GM12865 (cell line): ENCODE measurements at places on chromosomes 5 and 9.
A peak's percentile ranks its signal among the peaks of the same experiment; 100 is the strongest.

GRCh38 chr5:127373858-127374491, 83.4 kb downstream of the MEGF10 start:
- DNase-seq = peak; percentile 15

DNA sequence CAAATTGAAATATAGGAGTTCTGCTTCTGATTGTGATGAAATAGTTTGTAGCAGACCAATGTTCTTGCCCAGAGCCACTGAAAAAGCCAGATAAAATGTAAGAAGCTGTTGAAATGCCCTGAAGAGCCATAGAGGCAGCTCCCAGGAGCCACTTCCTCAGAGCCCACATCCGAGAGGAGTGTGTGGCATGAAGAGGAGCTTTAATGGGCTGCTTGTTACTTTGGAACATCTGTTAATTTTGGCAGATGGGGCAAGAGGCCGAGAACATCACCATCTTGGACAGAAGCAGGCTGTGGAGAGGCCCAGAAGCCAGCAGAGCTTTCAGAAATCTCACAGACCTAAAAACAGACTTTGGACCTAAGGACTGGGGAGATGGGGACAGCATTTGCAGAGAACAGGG, 370.8 kb downstream of the GADD45G start:
- no peak for DNase-seq

DNA sequence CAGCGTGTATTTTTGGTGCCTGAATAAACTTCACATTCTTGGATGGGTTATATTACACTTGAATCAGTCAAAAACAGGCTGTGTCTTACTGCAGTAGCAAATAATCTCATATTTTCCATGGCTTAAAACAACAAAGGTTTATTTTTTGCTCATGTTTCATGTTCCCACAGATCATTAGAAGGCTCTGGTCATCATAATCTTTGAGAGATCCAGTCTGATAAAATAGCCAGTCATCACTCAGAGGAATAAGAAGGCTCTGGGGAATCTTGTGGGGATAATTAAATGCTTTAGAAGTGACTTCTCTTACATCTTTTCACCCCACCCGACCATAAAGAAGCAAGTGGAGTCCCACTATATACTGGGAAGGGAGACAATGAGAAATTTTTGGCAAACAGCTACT, 417.7 kb downstream of the PSAT1 start:
- DNase-seq = no peak

DNA sequence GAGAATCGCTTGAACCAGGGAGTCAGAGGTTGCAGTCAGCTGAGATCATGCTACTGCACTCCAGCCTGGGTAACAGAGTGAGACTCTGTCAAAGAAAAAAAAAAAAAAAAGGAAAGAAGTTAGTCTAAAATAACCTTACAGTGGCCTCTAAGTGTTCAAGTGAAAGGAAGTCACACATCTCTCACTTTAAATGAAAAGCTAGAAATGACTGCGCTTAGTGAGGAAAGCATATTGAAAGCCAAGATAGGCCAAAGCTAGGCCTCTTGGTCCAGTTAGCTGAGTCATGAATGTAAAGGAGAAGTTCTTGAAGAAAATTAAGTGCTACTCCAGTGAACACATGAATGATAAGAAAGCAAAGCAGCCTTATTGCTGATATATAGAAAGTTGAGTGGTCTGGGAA, 38.1 kb downstream of the ITGA1 start:
- DNase-seq = peak; percentile 59

- no peak for DNase-seq
These were observed 93.2 kb downstream of the MRPL36 start for GRCh38 chr5:1706428-1706827.

DNA sequence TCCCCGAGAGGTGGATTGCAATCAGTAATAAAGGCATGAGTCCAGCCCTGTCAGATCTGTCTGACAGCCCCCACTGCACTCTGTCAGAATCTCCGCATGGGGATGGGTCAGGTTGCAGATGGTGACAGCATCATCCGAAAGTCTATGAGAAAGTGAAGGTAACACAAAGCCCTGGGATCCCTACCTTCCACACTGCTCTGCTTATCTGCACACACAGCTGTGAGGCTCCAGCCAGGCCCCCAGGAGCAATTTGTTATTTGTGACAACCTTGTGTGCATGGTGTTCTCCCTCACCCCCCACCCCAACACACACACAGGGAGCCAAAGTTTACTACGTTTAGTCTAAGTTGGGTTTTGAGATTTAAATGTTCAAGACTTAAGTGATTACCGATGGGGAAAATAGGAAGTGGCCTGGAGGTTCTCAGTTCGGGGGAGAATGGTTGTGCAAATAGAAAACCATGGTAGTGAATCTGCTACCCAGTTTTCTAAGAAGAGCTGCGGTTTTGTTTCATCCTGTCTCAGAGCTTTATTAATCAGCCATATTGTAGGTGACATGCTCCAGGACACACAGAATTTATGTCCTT, 92.7 kb downstream of the SV2C start:
- peak; percentile 83 for DNase-seq

- no peak for DNase-seq
These were observed 273.3 kb upstream of the ANKRD55 start for GRCh38 chr5:56506211-56506965.

- no peak for DNase-seq
These were observed 261.5 kb downstream of the TLE1 start for GRCh38 chr9:81427870-81428269.

DNA sequence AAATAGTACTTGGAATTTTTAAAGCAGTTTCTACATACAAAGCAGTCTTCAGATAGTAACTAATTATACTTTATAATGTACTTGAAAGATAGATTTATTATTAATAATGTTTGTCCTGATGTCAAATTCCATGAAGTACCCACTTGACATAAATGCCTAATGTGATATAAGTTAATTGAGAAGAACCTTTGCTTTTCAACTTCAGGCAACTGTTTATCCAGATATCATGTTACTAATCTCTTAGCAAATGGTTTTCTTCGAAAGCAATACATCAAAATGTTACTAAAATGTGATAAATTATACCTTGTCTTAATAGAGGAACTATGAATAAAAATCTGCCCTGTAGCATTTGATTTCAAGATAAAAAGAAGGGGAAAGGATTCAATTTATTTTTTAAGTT, 146.8 kb upstream of the FBXL17 start:
- no peak for DNase-seq

DNA sequence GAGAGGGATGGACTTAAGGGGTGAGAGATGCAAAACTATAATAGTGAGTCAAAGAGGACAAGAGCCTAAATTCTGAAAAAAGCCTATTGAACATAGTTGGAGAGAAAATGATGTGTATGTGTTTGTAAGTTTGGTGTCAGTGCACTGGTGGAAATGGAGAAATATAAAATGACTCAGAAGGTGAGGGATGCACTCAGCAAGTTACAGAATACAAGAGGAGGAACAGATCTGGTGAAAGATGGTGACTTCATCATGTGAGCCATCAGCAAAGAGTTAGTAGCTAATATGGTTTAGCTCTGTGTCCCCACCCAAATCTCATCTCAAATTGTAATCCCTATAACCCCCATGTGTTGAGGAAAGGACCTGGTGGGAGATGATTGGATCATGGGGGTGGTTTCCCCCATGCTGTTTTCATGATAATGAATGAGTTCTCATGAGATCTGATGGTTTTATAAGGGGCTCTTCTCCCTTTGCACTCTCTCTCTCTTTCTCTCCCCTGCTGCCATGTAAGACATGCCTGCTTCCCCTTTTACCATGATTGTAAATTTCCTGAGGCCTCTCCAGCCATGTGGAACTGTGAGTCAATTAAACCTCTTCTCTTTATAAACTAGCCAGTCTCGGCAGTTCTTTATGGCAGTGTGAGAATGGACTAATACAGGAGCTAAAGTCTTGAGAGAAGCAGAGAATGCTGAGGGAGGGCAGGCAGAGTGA, 30.4 kb upstream of the FYB1 start:
- no peak for DNase-seq

DNA sequence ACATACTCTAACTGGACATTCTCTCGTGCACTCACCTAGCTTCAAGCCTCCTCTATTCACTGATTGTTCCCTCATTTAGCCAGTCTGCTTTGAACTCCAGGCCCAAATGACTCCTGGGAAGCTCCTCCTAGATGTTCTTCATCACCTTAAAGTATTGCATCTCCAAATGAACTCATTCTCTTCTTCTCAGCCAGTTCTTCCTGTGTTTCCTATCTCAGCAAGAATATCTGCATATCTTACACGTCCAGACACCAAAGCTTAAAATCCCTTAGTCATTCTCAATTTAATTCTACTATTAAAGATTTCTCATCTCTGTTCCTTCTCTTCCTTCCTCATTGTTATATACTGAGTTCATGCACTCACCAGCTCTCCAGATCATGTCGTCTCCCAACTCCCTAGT, 118.6 kb upstream of the DAB2 start:
- no peak for DNase-seq

DNA sequence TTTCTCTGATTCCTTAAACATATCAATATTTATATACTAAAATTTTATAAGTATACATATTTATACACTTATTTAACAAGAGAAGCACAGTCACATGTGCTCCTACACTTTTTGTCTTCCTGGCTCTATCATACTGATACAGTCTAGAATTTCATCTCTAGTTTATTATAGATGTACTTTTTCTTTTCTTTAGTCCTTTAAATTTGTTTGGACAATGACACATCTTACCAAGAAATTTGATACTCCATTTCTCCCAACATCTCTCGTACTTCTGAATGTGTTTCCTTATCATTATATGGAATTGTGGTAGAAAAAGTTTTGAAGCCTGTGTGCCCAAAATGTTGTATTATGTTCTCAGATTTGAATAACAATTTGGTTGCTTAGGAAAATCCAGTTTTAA, 104.6 kb downstream of the DMRT2 start:
- DNase-seq = no peak

- DNase-seq = no peak
These were observed 3.3 kb downstream of the LPAR1 start for GRCh38 chr9:111034898-111035539.
